ENCODE measurements at places on chromosomes 11 and 22.

DNA sequence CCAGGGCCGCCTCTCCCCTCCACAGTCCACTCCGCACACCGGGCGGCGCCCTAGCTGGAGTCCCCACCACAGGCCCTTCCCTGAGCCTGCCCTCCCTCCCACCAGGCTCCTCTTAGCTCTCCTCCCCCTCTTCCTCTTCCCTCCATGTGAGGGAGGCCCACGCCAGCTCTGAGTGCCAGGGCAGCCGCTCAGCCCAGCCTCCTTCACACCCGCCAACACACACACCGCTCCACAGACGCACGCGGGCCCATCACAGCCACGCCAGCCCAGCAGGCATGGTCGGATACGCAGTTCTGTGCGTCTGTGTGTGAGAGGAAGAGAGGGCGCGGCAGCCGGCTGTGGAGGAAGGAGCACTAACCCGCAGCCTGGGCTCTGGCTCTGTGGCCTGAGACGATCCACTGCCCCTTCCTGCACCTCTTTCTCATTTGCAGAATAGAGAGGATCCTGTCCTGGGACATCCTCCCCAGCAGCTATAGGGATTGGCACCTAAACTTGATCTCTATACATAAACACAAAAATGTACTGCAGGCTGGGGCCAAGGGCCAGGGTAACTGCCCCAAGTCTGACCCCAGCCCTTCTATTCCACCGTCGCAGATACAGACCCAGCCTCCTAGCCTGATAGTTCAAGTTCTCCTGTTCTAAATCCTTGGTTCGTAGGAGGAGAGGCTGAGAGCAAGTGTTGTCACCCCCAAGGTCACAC, 3.5 kb downstream of the CHRM4 start:
- H3K4me1 ChIP-seq = peaks cover 23% of the 10 kb centered on the region
- no peak for DNase-seq
- H3K36me3 ChIP-seq = no peaks in the 10 kb centered on the region
- no peak overlapping the region for H3K4me3 ChIP-seq
- H3K27ac ChIP-seq = no peak overlapping the region

GRCh38 chr22:43867839-43868635, 5.7 kb upstream of the SULT4A1 start:
- H3K4me3 ChIP-seq = no peak overlapping the region
- no peak overlapping the region for H3K27ac ChIP-seq
- no peak for DNase-seq
- no peaks in the 10 kb centered on the region for H3K27me3 ChIP-seq
- no peaks in the 10 kb centered on the region for H3K4me1 ChIP-seq

DNA sequence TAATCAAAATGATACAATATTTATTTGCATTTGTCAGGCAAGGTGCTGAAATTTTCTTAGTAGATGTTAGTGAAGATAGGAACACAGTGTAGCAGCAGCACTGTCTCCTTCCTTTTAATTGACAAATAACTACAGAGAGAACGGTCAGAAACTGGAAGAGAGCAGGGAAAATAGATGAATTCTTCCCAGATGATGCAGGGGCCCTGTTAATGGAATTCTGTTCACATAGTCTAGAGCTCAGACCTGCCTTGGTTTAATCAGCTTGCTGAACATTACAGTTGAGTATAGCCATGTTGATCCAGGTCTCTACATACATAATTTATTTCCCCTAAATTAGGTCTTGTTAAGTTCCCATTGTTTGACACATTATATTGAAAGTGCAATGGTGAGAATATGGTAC, 127.4 kb downstream of the SLC17A6 start:
- no peaks in the 10 kb centered on the region for H3K4me1 ChIP-seq
- H3K4me3 ChIP-seq = no peak overlapping the region
- no peaks in the 10 kb centered on the region for H3K36me3 ChIP-seq
- no peak for DNase-seq

DNA sequence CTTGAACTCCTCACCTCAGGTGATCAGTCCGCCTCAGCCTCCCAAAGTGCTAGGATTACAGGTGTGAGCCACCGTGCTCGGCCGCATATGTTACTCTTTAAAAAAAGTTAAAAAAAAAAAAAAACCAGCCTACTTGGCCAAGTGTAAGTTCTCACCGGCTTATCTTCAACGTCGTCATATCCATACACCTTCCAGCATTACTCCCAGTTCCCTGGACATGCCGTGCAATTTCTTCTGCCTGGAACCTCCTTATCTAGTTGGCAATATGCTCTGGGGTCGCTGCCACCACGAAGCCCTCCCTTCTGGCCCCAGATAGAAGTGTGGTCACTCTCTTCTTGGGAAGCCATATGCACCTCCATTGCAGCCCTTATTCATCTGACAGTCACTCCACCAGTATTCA, 36.3 kb upstream of the CBX7 start:
- no peak for DNase-seq
- H3K36me3 ChIP-seq = no peaks in the 10 kb centered on the region
- H3K4me1 ChIP-seq = no peaks in the 10 kb centered on the region
- H3K27ac ChIP-seq = no peak overlapping the region
- H3K4me3 ChIP-seq = no peak overlapping the region

- no peaks in the 10 kb centered on the region for H3K36me3 ChIP-seq
- H3K27ac ChIP-seq = no peak overlapping the region
- no peak overlapping the region for H3K4me3 ChIP-seq
- no peaks in the 10 kb centered on the region for H3K4me1 ChIP-seq
Observed at GRCh38 chr11:37712251-37712650, 1114.2 kb upstream of the RAG2 start.

DNA sequence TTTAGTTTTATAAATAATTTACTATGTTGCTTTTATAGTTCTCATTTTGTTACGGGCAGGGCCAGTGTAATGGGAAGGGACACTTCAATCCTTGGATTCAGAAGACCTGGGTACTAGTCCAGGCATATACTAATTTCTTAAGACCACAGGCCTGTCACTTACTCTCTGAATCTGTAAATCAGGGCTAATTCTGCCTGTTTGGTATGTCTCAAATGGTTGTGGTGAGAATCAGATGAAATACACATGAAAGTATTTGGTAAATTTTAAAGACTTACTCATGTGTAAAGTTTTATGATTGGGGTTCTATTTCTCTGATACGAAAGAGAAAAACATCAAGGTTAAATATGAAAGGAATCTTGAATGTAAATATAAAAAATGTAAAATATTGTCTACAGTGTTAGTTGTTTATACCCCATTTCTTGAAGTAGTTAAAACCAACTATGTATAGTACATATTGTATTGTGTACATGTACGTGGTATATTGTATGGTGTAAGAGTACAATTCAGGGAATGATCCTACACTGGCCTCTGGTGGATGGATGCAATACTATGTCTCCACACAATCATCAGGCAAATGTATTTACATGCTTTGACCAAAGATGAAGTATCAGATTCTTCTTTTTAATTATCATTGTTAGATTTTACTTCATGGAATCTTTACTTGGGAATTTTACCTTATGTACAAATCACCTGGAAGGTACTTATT, 24.5 kb upstream of the RAG2 start:
- no peaks in the 10 kb centered on the region for H3K36me3 ChIP-seq
- H3K4me3 ChIP-seq = no peak overlapping the region
- H3K27me3 ChIP-seq = no peaks in the 10 kb centered on the region
- H3K27ac ChIP-seq = no peak overlapping the region
- no peaks in the 10 kb centered on the region for H3K4me1 ChIP-seq

GRCh38 chr22:35981900-35982299, 46.7 kb downstream of the RBFOX2 start:
- peaks cover 29% of the 10 kb centered on the region for H3K4me1 ChIP-seq
- H3K4me3 ChIP-seq = no peak overlapping the region
- no peak overlapping the region for H3K27ac ChIP-seq
- no peaks in the 10 kb centered on the region for H3K36me3 ChIP-seq

DNA sequence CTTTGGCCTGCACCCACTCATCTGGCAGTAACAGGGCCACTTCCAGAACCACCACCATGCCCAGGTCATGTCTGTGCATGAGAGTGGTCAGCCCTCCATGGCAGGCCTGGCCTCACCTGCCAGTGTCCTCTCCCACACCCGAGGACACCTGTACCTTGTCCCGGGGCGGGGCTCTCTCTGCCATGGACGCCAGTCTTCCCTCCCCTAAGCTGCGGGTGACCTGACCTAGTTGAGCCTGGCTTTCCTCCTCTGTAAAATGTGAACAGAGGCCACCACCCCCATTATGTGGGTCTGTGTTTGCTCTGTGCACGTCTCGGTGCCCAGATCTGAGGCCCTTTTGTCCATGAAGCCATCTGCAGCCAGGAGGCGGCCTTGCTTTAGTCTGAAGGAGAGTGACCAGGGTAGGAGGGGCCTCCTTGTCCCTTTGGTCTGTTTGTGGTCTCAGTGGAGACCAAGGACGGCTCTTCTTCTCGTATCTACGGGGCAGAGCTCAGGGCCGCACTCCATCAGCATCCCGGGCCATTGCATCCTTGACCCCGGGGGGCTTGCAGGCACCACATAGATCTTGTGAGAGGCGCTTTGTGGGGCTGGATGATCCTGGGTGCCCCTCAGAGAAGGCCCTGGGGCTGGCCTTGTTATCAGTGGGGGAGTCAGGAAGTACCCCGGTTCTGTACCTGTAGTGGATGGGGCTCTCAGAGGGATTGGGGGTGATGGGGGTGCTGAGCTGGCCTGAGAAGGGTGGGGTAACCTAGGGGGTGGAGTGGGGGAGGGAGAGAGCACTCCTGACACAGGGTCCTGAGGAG, 121.6 kb downstream of the KCNQ1 start:
- H3K27me3 ChIP-seq = no peaks in the 10 kb centered on the region
- peak; percentile 12 for DNase-seq
- no peak overlapping the region for H3K27ac ChIP-seq
- H3K4me3 ChIP-seq = no peak overlapping the region

GRCh38 chr11:69518081-69518950, 36.9 kb downstream of the LINC01488 start:
- H3K27me3 ChIP-seq = no peaks in the 10 kb centered on the region
- no peaks in the 10 kb centered on the region for H3K36me3 ChIP-seq

DNA sequence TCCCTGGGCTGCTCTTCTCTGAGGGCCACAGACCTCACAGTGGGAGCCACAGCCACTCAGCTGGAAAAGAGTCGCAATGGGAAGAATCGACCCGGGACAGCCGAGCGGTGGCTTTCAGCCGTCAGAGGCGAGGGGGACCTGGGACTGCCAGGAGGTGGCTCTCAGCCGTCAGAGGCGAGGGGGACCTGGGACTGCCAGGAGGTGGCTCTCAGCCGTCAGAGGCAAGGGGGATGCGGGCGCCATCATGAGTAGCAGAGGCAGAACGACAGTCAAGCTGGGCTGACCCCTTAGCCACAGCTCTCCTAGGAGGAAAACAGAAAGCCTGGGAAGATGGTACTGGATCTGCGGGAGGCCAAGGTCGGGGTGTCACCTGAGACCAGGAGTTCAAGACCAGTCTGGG, 14.9 kb upstream of the MUC2 start:
- H3K36me3 ChIP-seq = no peaks in the 10 kb centered on the region
- no peak for DNase-seq
- H3K4me3 ChIP-seq = no peak overlapping the region

- DNase-seq = no peak
- no peaks in the 10 kb centered on the region for H3K27me3 ChIP-seq
- no peak overlapping the region for H3K27ac ChIP-seq
- H3K4me3 ChIP-seq = no peak overlapping the region
- no peaks in the 10 kb centered on the region for H3K36me3 ChIP-seq
- no peaks in the 10 kb centered on the region for H3K4me1 ChIP-seq
Observed at GRCh38 chr22:45594123-45594941, 77.3 kb upstream of the ATXN10 start.

- no peaks in the 10 kb centered on the region for H3K4me1 ChIP-seq
- H3K27me3 ChIP-seq = no peaks in the 10 kb centered on the region
- H3K27ac ChIP-seq = no peak overlapping the region
Observed at GRCh38 chr22:44473166-44473565, 24.9 kb downstream of the RTL6 start.

GRCh38 chr11:88398372-88398771, 60.8 kb upstream of the CTSC start:
- peaks cover 30% of the 10 kb centered on the region for H3K4me1 ChIP-seq
- no peak overlapping the region for H3K27ac ChIP-seq

- H3K4me3 ChIP-seq = no peak overlapping the region
- no peaks in the 10 kb centered on the region for H3K27me3 ChIP-seq
- peaks cover 20% of the 10 kb centered on the region for H3K36me3 ChIP-seq
- DNase-seq = no peak
- H3K27ac ChIP-seq = no peak overlapping the region
Observed at GRCh38 chr11:36233204-36233603, 56.0 kb downstream of the COMMD9 start.

DNA sequence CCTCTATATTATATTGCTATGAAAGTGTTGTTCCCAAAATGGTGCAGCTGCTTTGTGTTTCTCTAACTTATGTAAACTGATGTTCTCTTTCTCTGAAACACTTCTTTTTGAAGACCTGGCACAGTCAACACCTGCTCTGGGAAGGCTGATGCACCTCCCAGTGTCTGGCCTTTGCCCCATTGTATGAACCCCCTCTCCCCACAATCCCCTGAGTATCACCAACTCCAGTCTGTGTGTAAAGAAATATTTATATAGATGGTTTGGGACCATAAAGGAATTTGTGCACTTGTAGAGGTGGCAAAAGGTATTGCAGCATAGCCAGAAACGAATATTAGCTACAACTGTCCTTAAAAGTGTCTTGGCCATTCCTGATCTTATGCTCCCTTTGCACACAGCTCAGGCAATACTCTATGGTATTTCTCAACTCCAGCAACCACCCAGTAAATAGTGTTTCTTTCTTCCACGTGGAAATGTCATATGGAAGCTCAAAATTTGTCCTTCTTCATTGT, 365.2 kb upstream of the DDI1 start:
- H3K27ac ChIP-seq = no peak overlapping the region
- no peak overlapping the region for H3K4me3 ChIP-seq
- no peaks in the 10 kb centered on the region for H3K27me3 ChIP-seq
- H3K36me3 ChIP-seq = no peaks in the 10 kb centered on the region
- DNase-seq = no peak

GRCh38 chr22:48536541-48537342, 1290.9 kb downstream of the BRD1 start:
- H3K27me3 ChIP-seq = no peaks in the 10 kb centered on the region
- peak; percentile 14 for DNase-seq
- peak overlapping the region; percentile 90 for H3K27ac ChIP-seq

DNA sequence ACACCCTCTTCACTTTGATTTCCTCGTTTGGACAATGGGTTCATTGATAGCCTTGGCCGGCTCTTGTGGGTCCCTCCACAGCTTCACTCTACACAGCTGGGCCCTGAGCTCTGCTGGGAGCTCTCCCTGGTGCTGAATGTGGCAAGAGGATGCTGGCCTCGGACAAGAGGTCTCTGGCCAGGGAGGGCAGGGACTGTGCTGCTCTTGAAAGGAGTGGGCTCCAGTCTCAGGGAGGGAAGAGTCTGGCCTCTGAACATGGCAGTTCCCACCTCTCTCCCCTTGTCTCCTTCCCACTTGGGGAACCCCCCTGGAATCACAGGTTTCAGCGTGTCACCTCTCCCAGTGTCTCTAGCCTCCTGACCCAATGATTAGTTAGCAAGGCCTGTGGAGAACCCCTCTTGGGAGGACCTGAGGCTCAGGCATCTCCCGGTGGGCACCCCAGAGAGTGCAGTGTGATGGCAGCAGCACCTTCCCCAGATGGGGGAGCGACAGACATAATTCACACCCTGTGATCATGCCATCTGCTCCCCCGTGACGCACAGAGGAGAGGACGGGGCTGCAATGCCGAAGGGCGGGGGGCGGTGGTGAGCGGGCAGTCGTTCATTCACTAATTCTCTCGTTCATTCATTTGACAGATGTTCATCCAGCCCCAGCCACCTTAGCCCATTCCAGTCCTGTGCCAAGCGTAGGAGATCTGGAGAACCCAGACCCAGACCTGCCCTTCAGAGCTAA, 2.8 kb upstream of the CABP7 start:
- peak; percentile 38 for DNase-seq
- no peak overlapping the region for H3K4me3 ChIP-seq
- peaks cover 68% of the 10 kb centered on the region for H3K27me3 ChIP-seq
- H3K4me1 ChIP-seq = no peaks in the 10 kb centered on the region
